ENCODE measurements at places on chromosomes 11 and 22.
A peak's percentile ranks its signal among the peaks of the same experiment; 100 is the strongest.

- no peak for DNase-seq
Observed at GRCh38 chr11:118207079-118207478, 17.7 kb downstream of the JAML start.

GRCh38 chr22:27792452-27793161 lies 8.9 kb downstream of the MN1 start:
- no peak for DNase-seq

GRCh38 chr11:977830-978720 lies 52.4 kb downstream of the AP2A2 start:
- DNase-seq, result no peak

DNA sequence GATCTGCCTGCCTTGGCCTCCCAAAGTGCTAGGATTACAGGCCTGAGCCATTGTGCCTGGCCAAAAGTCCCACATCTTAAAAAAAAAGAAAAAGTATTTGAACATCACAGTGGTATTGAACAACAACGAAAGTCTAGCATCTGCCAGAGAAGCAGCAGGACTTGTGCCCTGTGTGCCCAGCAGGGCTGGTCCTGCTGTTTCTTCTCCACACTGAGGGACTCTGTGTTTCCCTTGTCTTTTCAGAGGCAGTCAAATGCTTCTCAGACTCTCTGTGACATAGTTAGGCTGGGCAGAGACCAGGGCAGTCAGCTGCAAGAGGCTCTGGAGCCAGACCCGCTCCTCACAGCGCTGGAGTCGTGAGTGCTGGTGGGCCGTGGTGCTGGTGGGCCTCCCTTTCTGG lies 56.2 kb downstream of the SBF1 start:
- DNase-seq, result no peak

GRCh38 chr22:23400286-23400981 lies 179.7 kb downstream of the IGLL1 start:
- DNase-seq, result no peak

DNA sequence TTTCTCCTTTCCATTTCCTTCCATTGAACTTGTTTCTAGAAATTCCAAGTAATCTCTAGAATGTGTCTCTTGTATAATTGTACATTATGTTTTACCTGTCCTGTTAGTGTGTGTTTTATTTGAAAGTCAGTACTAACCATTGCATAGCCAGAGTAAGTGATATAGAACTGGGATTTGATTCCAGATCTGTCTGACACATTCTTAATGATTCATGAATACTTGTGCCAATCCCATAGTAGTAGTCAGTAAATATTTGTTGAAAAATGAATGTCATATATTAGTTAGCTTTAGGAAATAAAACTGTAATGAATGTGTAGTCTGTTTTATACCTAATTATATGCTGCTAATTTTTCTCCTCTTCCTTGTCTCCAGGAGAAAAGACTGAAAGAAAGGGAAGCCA lies 186.9 kb downstream of the DDX10 start:
- no peak for DNase-seq

- DNase-seq, result no peak
Observed at GRCh38 chr11:100273066-100273815, 413.8 kb upstream of the ARHGAP42 start.

DNA sequence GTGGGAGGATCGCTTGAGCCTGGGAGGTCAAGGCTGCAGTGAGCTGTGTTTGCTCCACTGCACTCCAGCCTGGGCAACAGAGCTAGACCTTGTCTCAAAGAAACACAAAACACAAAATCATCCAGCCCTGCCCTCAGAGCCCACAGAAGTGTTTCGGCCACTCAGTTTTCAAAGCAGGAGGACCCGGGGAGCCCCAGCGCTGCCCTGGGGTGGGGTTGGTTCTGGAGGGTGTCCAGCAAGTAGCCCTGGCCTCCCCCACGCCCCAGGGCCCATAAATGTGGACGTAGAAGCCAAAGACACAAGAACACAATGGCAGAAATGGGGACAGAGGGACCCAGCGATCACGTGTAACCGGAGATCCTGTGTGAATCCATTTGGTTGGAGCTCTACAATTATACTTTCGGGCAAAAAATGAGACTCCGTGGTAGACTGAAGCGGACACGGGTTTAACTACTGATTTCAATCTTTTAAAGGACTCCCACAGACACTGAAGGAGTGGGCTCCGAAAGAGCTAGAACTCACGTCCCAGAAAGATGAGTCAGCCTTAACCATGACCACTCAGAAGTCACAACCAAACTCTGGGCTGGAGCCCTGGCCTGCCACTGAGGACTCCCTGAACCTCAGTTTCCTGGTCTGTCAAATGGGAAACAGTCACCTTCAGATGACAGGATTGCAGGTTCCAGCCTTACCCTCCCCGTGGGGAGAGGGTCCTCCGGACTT lies 9.0 kb upstream of the CYTH4 start:
- DNase-seq, result no peak

GRCh38 chr22:29530716-29531115 lies 22.8 kb downstream of the THOC5 start:
- no peak for DNase-seq

DNA sequence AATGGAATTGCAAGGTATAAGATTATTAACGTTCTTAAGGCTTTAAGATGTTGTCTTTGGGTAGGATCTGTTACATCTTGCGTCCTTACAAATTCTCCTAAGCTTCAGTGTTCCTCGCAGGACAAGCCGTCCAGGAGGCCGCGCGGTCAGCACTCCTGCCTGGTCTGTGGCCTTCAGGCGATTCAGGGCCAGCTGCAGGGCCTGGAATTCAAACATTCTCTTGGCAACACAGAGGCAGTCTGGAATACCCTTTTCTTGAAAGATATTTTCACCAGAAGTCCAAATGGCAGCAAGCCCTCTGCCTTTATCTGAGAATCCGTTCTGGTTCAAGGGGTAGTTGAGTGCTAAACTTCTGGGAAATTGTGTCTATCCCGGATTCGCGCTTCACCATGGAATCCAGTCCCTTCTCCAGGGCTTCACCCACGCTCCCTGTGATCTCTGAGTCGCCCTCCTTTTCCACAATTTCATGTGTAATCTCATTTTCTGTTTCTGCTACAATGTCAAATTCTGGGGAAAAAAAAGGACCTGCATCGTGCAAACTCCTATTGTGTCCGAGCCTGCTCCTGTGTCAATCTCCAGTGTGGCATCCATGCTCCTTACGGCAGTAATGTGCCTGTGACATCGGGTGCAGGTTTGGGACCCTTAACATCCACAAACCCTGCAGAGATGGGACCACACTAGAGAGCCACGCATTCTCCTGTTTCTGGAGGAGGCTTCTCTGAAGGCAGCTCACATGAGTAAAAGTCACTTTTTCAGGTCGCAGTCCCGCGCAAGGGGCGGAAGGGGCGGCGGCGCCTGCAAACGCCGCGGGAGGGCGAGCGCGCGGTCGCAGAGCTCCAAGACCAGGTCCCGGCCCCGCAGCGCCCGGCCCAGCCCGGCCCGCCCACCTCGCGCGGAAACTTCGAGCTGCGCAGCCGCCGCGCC lies 25.4 kb upstream of the SORL1 start:
- DNase-seq, result peak; percentile 59

- DNase-seq, result peak; percentile 77
Observed at GRCh38 chr11:16825101-16825500, 86.7 kb downstream of the C11orf58 start.

GRCh38 chr11:69770540-69770939 lies 4.6 kb downstream of the FGF4 start:
- DNase-seq, result no peak

DNA sequence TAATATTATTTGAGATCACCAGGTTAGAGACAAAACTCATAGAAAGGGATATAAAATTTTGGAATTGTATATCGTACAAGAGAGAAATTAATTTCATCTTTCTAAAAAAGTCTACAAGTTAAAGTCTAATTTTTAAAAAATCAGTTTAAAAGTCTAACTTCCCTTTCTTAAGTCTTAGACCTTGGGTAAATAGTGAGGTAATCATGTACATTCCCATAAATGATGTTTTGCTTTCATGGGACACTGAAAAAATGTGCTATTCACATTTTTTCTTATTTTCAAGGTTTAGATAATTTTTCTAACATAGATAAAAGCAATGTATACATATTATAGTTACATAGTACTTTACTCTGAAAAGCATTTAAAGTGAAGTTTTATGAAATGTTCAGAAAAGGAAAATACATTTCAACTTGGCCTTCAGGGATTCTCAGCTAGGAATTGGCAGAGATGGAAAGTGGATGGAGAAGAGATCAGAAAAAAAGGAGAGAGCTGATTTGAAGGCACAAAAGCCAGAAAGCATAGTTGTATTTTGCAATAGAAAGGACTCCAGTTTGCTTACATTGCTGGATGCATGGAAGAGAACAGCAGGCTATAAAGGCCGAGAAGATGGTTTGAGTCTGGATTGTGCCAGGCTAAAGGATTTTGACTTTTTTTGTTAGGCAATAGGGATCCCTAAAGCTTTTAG lies 194.0 kb downstream of the CASP12 start:
- DNase-seq, result no peak

- no peak for DNase-seq
Observed at GRCh38 chr11:58485961-58486360, 21.9 kb downstream of the OR5B21 start.

- no peak for DNase-seq
Observed at GRCh38 chr11:125167292-125167953, 2.9 kb downstream of the PKNOX2 start.

DNA sequence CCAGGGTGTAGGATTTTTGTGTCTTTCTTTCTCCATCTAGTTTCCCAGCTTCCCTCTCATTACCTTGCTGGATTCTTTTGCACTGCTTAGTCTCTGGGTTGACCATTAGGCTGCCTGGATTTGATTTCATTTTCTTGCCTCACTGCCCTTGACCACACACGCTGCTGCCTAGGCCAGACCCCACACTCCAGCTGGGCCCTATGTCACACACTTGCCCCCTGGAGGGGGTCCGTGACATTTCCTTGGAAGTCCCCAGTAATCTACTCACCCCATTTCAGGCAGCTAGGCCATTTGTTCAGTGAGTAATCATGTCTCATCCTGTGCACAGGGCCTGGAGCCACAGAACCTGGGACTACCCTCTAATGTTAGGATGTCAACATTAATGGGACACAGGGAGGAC lies 81.9 kb upstream of the SPON1 start:
- no peak for DNase-seq

Measured in BE2C (cell line).